ENCODE measurements at places on chromosomes 12 and 14. TPM values are rescaled to one million over a fixed set of nuclear protein-coding genes. Genes with fewer than 3 reads are reported as not detected.
A peak's percentile ranks its signal among the peaks of the same experiment; 100 is the strongest.

Gene LMNTD1
- not detected for total RNA-seq

Gene WASHC3
- total RNA-seq = 115 TPM

Gene DTX1
- 2.9 TPM for total RNA-seq

Gene KLRG1
- 4.3 TPM for total RNA-seq

Gene WDR20
- total RNA-seq = 28.3 TPM

Gene OVCH1
- total RNA-seq = 0.36 TPM

Gene PGF
- 13.2 TPM for total RNA-seq

Gene FZD10
- 1.7 TPM for total RNA-seq

Gene FGF23
- not detected for total RNA-seq

- H3K27me3 ChIP-seq = no peaks in the 10 kb centered on the region
- no peaks in the 10 kb centered on the region for H3K36me3 ChIP-seq
- no peaks in the 10 kb centered on the region for H3K4me1 ChIP-seq
- no peak overlapping the region for H3K4me3 ChIP-seq
- H3K27ac ChIP-seq = no peak overlapping the region
Observed at GRCh38 chr14:32190673-32191072, 11.2 kb upstream of the RNU6-7 start.

GRCh38 chr12:103929046-103929783, 995 bp upstream of the HSP90B1 start:
- peaks cover 18% of the 10 kb centered on the region for H3K36me3 ChIP-seq
- H3K4me3 ChIP-seq = peak overlapping the region; percentile 78
- peak; percentile 95 for DNase-seq
- H3K4me1 ChIP-seq = peaks cover 47% of the 10 kb centered on the region
- no peaks in the 10 kb centered on the region for H3K27me3 ChIP-seq
- peak overlapping the region; percentile 96 for H3K27ac ChIP-seq

GRCh38 chr12:82358200-82359114, at the start of the genes CCDC59 and METTL25:
Gene CCDC59 (minus strand): TSS chr12:82358387. CDS start chr12:82358376, 11 bp downstream.
Gene METTL25 (plus strand): TSS chr12:82358529. CDS start chr12:82358566, 37 bp downstream.
- DNase-seq = peak; percentile 98
- H3K4me1 ChIP-seq = peaks cover 38% of the 10 kb centered on the region
- no peaks in the 10 kb centered on the region for H3K36me3 ChIP-seq
- H3K27ac ChIP-seq = peak within 1 kb of the TSS; percentile 89

- H3K27ac ChIP-seq = no peak overlapping the region
- no peaks in the 10 kb centered on the region for H3K4me1 ChIP-seq
- H3K27me3 ChIP-seq = no peaks in the 10 kb centered on the region
- H3K36me3 ChIP-seq = no peaks in the 10 kb centered on the region
- no peak for DNase-seq
Observed at GRCh38 chr12:29234965-29235626, 86.0 kb downstream of the FAR2 start.

DNA sequence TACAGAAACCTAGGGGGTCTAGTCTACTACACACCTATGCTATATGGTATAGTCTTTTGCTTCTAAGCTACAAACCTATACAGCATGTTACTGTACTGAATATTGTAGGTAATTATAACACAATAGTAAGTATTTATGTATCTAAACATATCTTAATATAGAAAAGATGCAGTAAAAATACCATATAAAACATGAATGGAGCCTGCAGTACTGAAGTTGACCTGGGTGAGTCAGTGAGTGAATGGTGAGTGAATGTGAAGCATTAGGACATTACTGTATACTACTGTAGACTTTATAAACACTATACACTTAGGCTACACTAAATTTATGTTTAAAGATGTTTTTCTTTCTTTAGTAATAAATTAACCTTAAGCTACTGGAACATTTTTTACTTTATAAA, 13.1 kb upstream of the ABCD2 start:
- H3K27me3 ChIP-seq = no peaks in the 10 kb centered on the region
- H3K4me1 ChIP-seq = no peaks in the 10 kb centered on the region
- H3K27ac ChIP-seq = no peak overlapping the region
- H3K36me3 ChIP-seq = no peaks in the 10 kb centered on the region
- H3K4me3 ChIP-seq = no peak overlapping the region

- H3K36me3 ChIP-seq = no peaks in the 10 kb centered on the region
- no peak overlapping the region for H3K27ac ChIP-seq
- DNase-seq = peak; percentile 40
- no peaks in the 10 kb centered on the region for H3K4me1 ChIP-seq
- no peak overlapping the region for H3K4me3 ChIP-seq
Observed at GRCh38 chr14:99685596-99685995, 1.5 kb downstream of the CYP46A1 start.

DNA sequence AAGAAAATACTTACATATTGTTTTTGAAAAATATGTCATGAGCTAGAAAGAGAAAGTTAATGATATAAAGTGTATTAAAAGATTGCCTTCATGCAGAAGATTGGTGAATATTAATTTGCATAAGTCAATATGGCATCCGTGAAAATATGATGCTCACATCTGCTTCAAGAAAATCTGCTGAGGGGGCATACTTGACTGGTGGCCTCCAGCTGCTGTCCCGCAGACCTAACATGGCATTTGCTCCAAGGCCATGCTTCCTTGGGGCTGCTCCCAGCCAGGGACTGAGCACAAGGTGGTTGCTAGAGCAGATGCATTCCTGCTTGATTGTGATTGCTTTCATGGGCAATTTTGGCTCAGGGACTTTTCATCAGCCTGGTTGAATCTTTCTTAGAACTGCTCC, 133.8 kb downstream of the TTC6 start:
- H3K4me1 ChIP-seq = no peaks in the 10 kb centered on the region
- no peaks in the 10 kb centered on the region for H3K27me3 ChIP-seq
- no peak overlapping the region for H3K27ac ChIP-seq

DNA sequence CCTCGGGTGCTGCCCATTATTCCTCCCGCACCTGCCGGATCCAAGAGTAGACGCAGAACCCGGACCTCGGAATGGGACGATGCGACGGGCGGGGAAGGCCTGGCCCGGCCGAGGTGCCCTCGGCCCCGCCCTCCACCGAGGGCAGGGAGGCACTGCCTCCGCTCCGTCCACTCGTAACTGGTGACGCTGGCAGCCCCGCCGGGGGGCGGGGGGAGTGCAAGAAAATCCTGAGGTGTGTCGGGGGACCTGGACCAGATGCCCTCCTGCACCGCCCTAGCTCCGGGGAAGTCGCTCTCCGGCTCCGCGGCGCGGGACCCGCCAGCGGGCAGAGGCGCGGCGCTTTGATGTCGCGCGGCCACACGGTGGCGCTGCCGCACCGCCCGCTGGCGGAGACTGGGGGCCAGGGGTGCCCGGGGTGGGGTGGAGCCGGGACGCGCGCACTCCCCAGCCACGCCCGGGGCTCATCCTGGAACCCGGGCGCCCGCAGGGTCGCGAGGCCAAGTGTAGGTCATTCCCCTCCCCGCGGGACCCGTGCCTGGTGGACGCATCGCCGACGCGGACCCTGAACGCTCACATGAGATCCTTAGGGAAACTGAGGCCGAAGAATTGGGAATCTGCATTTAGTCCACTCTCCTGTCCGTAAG, 202.8 kb downstream of the TTC8 start:
- peaks cover 11% of the 10 kb centered on the region for H3K4me1 ChIP-seq
- no peak overlapping the region for H3K27ac ChIP-seq
- peak; percentile 71 for DNase-seq

DNA sequence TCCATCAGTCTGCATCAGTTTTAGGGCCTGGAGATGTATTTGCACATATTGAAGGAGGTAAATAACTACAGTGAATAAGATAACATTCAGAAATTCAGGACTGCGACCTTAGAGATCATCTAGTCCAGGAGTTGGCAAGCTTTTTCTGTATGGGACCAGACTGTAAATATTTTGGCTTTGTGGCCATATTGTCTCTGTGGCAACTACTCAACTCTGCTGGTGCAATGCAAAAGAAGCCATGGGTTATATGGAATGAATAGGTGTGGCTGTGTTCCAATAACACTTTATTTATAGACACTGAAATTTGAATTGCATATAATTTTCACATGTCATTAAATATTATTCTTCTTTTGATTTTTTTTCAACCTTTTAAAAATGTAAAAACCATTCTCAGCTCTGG, 156.6 kb downstream of the METTL25 start:
- H3K36me3 ChIP-seq = no peaks in the 10 kb centered on the region
- no peaks in the 10 kb centered on the region for H3K27me3 ChIP-seq
- H3K4me3 ChIP-seq = no peak overlapping the region
- H3K27ac ChIP-seq = no peak overlapping the region
- H3K4me1 ChIP-seq = no peaks in the 10 kb centered on the region

DNA sequence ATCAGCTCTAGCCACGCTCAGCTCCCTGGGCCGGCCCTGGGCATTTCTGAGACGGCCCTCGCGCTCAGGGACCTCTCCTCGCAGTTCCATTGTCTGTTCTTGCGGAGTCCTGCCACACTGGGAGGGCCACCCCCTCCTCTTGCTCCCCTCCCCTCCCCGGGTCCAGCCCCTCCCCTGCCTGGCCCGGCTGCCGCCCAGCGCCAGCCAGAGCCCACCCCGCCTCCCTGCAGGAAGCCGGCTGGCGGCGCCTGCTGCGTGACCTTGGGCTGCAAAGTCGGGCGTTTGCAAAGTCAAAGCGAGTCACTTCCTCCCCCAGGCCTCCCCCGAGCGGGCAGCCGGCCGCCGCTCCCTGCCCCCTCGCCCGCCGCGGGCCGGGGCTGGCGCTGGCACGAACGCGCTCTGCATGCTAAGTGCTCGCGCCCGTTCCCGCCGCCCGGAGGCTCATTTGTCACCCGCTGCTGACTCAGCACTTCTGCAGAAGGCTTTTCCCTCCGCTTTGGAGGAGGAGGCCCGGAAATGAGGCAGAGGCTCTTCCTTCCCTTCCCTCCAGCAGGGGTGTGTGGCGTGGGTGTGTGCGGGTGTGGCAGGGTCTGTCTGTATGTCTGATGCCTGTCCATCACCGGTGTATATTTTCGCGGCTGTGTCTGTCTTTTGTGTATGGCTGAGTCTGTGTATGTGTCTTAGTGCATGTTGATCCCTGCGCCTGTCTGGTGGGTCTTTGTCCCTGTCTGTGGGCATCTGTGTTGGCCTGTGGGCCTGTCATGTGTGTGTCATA, 72.0 kb downstream of the IRF2BPL start:
- H3K36me3 ChIP-seq = no peaks in the 10 kb centered on the region
- peak overlapping the region; percentile 38 for H3K4me3 ChIP-seq
- no peaks in the 10 kb centered on the region for H3K27me3 ChIP-seq
- peak overlapping the region; percentile 94 for H3K27ac ChIP-seq

- no peak overlapping the region for H3K4me3 ChIP-seq
- no peak for DNase-seq
- H3K4me1 ChIP-seq = no peaks in the 10 kb centered on the region
- no peak overlapping the region for H3K27ac ChIP-seq
- H3K27me3 ChIP-seq = no peaks in the 10 kb centered on the region
- peaks cover 21% of the 10 kb centered on the region for H3K36me3 ChIP-seq
Observed at GRCh38 chr12:101746196-101746595, 6.9 kb upstream of the SYCP3 start.

DNA sequence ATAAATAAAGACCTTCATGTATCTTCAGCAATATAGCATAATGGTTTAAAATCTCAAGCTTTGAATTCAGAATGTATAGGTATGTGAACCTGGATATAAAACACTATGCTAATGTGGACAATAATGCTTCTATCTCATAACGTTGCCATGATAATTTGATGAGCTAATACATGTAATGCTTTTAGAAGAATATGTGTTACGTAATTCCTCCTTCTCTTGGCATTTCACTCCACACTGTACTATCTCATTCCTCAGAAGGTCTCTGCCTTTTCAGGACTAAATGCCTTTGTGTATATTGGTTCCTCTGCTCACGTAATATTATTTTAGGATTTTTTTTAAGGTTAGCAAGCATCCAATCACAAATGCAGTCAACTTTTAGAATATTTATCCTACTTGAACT, 86.5 kb downstream of the FOXA1 start:
- H3K4me3 ChIP-seq = no peak overlapping the region
- H3K27me3 ChIP-seq = no peaks in the 10 kb centered on the region
- H3K27ac ChIP-seq = no peak overlapping the region
- no peaks in the 10 kb centered on the region for H3K36me3 ChIP-seq
- H3K4me1 ChIP-seq = no peaks in the 10 kb centered on the region

GRCh38 chr12:6938353-6939190, 5.0 kb upstream of the RNU7-1 start:
- peaks cover 65% of the 10 kb centered on the region for H3K36me3 ChIP-seq
- DNase-seq = no peak
- H3K27ac ChIP-seq = peak overlapping the region; percentile 95
- peaks cover 65% of the 10 kb centered on the region for H3K4me1 ChIP-seq
- H3K27me3 ChIP-seq = no peaks in the 10 kb centered on the region

DNA sequence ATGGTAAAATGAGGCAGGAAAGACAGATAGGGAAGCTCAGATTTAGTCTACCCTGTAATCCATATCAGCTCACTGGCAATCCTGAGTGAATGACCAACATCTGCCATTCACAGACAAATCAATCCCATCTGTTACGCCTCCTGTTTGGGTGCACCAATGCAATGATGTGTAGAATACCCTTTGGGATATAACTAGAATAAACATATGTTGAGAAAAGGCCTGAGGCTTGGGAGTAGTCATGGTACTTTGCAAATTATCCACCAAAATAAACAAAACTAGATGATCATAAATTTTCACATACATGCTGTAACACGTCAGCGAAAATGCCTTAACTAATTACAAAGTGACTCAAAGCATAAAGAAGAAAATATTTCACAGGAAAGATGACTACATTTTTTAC, 78.8 kb downstream of the KCNC2 start:
- no peak for DNase-seq
- no peaks in the 10 kb centered on the region for H3K36me3 ChIP-seq
- no peaks in the 10 kb centered on the region for H3K27me3 ChIP-seq
- no peaks in the 10 kb centered on the region for H3K4me1 ChIP-seq

DNA sequence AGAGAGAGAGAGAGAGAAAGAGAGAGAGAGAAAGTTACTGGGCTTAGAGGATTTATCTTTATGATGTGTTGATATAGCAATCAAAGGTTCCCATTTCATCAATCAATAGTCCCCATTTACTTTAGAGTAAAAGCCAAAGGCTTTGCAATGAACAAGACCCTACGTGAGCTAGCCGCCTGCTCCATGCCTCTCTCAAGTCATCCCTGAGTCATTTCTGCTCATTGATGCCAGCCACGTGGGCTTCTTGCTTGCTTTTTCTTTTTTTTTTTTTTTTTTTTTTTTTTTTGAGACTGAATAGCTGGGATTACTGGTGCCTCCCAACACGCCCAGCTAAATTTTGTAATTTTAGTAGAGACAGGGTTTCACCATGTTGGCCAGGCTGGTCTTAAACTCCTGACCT, 70.9 kb downstream of the GPR135 start:
- H3K27me3 ChIP-seq = no peaks in the 10 kb centered on the region
- H3K27ac ChIP-seq = no peak overlapping the region
- H3K4me1 ChIP-seq = no peaks in the 10 kb centered on the region
- no peaks in the 10 kb centered on the region for H3K36me3 ChIP-seq

- H3K36me3 ChIP-seq = no peaks in the 10 kb centered on the region
- no peak overlapping the region for H3K4me3 ChIP-seq
- H3K4me1 ChIP-seq = peaks cover 72% of the 10 kb centered on the region
- no peaks in the 10 kb centered on the region for H3K27me3 ChIP-seq
- no peak for DNase-seq
- peak overlapping the region; percentile 24 for H3K27ac ChIP-seq
Observed at GRCh38 chr12:49983892-49984291, 11.1 kb downstream of the AQP6 start.
